ENCODE measurements at places on chromosomes 2 and 18. TPM values are rescaled to one million over a fixed set of nuclear protein-coding genes. Genes with fewer than 3 reads are reported as not detected.

Gene PAIP2B
- total RNA-seq: 3.1 TPM

Gene RASGRP3
- 0.98 TPM for total RNA-seq

Gene TRIM54
- 0.16 TPM for total RNA-seq

Gene SPEG
- 2.3 TPM for total RNA-seq

Gene ZBTB14
- 23.9 TPM for total RNA-seq

Gene KCNE4
- total RNA-seq: not detected

Gene RTP5
- total RNA-seq: 0.29 TPM

Gene CNDP1
- total RNA-seq: not detected

Gene UGT1A3
- total RNA-seq: not detected

Gene LINC00305
- not detected for total RNA-seq

Gene LAMA1
- total RNA-seq: not detected

Gene CHRNA1
- not detected for total RNA-seq

Gene SMYD1
- total RNA-seq: not detected

Gene IL36B
- not detected for total RNA-seq

Gene LANCL1
- 34.0 TPM for total RNA-seq

Gene DSG2
- 0.41 TPM for total RNA-seq

Gene LIMS4
- 0.74 TPM for total RNA-seq

Gene MYO7B
- 1.2 TPM for total RNA-seq

Gene LDAH
- 26.2 TPM for total RNA-seq

Gene SPC25
- total RNA-seq: 35.6 TPM

Gene SLC5A7
- not detected for total RNA-seq

Gene ERMN
- total RNA-seq: 1.3 TPM

Gene SLC23A3
- total RNA-seq: 1.1 TPM

Gene RAX
- not detected for total RNA-seq

Gene REG3A
- total RNA-seq: not detected

Gene DIPK1C
- not detected for total RNA-seq

Gene ATP6V1C2
- total RNA-seq: not detected

Gene DAPL1
- total RNA-seq: not detected

Gene LHCGR
- total RNA-seq: not detected

Gene TXNDC2
- not detected for total RNA-seq

Gene SKOR2
- total RNA-seq: not detected

Gene IWS1
- 52.3 TPM for total RNA-seq

Gene RAB17
- total RNA-seq: 0.69 TPM

Gene DAW1
- total RNA-seq: not detected

Gene NIF3L1
- total RNA-seq: 30.8 TPM

Gene ERFE
- total RNA-seq: 0.99 TPM

Gene IL1RL1
- 0.09 TPM for total RNA-seq

Gene ANTXR1
- 0.05 TPM for total RNA-seq

Gene HOXD9
- not detected for total RNA-seq

Gene ZNF396
- total RNA-seq: 0.38 TPM

Gene ARHGAP28
- total RNA-seq: not detected

Gene MROH2A
- total RNA-seq: not detected

Data from activated CD8-positive, alpha-beta T cell treated with anti-CD3 and anti-CD28 coated beads for 36 hours (primary cell).